Fibroblast of upper back skin (primary cell): ENCODE measurements at places on chromosomes 1 and 21.

DNA sequence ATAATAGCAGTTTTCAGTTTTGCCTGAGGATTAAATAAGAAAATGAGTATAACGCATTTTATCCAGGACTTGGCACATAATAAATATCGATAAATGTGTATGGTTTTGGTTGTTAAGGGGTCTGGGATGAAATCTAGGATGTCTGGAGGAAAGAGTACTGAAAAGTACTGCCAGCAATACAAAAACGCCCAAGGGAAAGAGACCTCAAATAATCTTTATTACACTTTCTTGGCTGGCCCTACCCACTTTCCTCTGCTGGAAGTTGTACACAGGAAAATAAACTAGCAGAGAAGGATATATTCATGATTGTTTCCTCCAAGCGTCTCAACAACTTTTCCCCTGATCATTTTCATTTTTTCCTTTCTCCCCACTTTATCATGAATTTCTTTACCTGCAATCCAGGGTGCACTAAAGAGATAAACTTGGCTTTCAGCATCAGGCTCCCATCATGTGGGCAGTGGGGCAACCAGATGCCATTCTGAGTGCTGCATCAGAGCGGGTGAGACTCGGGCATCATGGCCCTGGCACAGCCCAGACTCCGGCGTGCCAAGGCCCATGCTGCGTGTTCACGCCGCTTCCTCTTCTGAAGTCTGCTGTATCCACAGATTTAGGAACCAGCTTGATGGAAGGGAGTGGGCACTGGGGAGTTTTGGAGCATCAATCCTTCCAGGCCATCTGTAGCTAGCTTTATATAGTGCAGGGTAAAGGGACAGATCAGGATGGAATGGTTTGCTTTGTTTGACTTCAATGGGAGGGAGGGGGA is 35.8 kb upstream of the PLXNA2 start:
- no peak for DNase-seq

GRCh38 chr1:62781841-62782543 is 1.9 kb upstream of the ATG4C start:
- DNase-seq = peak; percentile 57

- DNase-seq = no peak
Measured at GRCh38 chr1:31633117-31633516, 11.6 kb downstream of the PEF1 start.

GRCh38 chr21:45161038-45161945 is 86.9 kb downstream of the ADARB1 start:
- DNase-seq = no peak

DNA sequence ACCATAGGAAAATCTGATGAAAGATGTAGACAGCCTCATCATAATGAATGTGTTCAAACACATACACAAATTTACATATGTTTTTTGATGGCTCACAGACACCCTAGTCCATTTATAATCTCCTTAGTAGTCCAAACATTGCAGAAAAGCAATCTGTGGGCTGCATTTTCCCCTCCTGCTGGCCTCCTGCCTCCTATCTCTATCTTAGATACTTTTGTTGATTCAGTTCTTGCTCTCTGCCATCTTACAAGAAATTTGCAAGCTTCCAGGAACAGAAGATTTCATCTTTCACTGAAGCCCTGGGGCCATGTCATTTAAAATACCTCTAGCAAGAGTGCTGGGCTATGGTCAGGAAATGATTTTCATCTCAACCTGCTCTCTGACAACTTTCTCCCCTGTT is 50.6 kb downstream of the DUSP10 start:
- DNase-seq = no peak

DNA sequence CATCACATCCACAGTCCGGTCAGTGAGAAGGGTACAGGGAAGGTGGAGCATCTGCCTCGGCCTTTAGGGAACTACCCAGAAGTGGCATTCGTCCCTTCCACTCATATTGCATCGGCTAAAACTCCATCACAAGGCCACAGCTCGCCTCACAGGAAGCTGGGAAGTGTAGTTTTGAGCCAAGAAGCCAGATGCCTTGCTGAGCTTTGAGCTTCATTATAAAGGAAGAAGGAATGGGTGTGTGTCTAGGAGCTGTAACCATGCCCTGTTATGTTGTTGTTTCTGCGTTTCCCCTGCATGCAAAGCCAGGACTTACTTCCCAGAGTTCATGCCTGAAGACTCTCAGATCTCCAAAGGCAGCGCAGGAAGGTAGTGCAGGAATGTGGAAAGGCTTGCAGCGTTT is 61.1 kb downstream of the OPTC start:
- peak; percentile 64 for DNase-seq

- no peak for DNase-seq
Measured at GRCh38 chr1:185154912-185155513, 1.7 kb downstream of the TRMT1L start.

DNA sequence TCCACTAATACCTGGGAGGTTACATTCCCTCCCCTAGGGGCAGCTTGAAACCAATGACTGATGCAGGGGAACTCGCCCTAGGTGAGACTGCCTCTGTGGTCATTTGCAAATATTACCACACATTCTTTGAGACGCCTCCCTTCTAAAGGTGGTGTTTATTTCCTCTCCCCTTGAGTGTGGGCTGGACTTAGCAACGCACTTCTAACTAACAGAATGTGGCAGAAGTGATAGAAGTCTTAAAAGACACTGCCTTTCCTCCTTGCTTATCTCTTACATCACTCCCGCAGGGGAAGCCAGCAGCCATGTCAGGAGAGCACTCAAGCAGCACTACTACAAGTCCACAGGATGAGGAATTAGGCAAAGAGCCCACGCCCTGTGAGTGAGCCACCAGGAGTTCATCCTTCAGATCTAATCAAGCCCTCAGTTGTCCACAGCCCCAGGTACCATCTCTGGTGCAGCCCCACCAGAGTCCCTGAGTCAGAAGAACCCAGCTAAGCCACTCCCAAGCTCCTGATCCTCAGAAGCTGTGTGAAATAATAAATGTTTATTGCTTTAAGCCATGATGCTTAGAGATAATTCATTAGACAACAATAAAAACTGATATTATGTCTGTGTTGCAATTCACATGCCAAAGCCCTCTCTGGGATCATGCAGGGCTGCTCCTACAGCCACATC is 14.8 kb upstream of the MATN1 start:
- DNase-seq = no peak
